ENCODE measurements at places on chromosomes 12 and 14.

DNA sequence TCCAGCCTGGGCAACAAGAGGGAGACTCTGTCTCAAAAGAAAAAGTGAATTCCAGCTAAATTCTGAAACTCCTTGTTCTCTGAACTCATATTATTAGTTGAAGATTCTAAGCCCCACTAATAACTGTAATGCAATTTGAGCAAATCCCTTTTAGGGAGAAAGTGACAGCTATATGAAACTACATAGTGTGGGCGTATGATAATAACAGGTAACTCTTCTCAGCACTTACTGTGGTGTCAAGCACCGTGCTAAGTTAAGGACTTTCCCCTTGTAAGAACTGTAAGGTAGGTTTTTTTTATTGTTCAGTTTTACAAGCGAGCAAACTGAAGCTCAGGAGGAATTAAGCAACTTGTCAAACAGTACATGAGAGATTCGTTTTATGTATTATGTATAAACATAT, 5.4 kb downstream of the ANKRD13A start:
- no peak for DNase-seq

- DNase-seq = no peak
Measured at GRCh38 chr14:85002846-85003245, 527.1 kb upstream of the FLRT2 start.

DNA sequence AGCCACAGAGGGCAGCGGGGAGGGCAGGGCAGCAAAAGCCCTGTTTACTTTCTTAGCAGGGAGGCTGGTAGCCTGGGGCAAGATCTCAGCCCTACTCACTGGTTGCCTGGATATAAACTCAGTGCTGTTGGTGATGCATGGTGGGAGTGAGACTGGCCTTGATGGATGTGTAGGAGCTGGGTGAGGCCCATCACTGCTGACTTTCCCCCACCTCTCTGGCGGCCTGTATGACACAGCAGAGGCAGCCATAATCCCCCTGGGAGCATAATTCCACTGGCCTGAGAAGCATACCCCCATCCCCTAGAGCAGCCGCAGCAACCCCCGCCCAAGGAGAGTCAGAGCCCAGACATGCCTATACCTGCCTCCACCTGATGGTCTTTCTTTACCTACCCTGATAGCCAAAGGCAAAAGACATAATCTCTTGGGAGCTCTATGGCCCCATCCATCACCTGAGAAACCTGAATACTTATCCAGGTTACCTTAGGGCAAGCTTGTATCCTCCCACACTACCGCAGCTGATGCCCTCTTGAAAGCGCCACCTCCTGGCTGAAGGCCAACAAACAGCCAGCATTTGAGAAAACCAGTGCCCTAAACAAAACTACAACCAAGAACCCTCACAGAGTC, 59.3 kb downstream of the DNAI7 start:
- DNase-seq = no peak

- DNase-seq = no peak
Measured at GRCh38 chr12:91053951-91054715, 3.7 kb downstream of the KERA start.

GRCh38 chr14:84671776-84672175, 858.2 kb upstream of the FLRT2 start:
- DNase-seq = no peak

DNA sequence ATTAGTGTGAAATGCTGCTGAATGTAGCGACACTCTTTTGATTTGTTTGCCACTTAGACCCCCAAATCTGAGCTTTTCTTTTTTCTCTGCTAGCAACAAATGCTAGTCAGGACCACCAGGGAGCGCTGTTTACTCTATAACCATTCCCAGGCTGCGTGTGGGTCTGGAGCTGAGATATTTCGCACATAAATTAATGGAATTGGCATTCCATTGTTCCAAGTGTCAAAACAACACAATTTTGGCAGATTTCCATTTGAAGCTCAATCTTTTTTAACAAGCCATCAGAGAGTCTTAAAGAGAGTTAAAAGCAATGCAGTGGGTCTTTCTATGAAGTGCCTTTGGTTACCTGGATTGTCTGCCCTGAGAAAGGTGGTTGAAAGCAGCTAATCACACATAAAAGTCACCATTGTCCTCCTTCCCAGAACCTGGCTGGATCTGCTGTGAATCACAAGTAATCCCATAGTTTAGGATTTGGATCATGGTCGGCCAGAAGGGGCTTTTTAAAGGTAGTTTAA, 7.4 kb upstream of the TMEM132C start:
- peak; percentile 5 for DNase-seq

- no peak for DNase-seq
Measured at GRCh38 chr12:50635364-50635763, 128.5 kb upstream of the ATF1 start.

GRCh38 chr12:131102991-131103668, 149.4 kb downstream of the ADGRD1 start:
- DNase-seq = no peak

- DNase-seq = peak; percentile 35
Measured at GRCh38 chr14:100586403-100587085, 673 bp downstream of the BEGAIN start.
